Stimulated activated CD8-positive, alpha-beta memory T cell treated with anti-CD3 and anti-CD28 coated beads, Interleukin-7, amount 100 ng/mL, for 1 hour (primary cell): ENCODE measurements at places on chromosomes 7 and 10.

DNA sequence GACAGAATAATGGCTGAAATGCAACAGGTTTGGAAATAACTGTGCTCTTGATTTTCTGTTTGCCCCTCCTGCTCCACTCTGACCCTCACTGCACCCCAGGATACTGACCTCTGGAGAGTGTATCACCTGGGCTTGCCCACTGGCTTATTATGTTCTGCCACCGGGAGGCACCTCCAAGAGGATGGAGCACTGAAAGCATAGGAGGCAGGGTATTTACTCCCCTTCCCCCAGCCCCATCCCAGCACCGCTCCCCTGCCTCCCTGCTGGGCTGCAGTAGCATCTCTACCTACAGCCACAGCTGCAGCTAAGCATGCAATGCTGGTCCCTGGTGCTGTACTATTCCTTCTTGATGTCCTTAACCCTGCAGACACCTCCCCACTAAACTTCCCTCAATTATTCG, 26.4 kb downstream of the RAB11FIP2 start:
- no peak for DNase-seq

GRCh38 chr7:158863611-158864506, 7.5 kb downstream of the DYNC2I1 start:
- DNase-seq, result no peak

DNA sequence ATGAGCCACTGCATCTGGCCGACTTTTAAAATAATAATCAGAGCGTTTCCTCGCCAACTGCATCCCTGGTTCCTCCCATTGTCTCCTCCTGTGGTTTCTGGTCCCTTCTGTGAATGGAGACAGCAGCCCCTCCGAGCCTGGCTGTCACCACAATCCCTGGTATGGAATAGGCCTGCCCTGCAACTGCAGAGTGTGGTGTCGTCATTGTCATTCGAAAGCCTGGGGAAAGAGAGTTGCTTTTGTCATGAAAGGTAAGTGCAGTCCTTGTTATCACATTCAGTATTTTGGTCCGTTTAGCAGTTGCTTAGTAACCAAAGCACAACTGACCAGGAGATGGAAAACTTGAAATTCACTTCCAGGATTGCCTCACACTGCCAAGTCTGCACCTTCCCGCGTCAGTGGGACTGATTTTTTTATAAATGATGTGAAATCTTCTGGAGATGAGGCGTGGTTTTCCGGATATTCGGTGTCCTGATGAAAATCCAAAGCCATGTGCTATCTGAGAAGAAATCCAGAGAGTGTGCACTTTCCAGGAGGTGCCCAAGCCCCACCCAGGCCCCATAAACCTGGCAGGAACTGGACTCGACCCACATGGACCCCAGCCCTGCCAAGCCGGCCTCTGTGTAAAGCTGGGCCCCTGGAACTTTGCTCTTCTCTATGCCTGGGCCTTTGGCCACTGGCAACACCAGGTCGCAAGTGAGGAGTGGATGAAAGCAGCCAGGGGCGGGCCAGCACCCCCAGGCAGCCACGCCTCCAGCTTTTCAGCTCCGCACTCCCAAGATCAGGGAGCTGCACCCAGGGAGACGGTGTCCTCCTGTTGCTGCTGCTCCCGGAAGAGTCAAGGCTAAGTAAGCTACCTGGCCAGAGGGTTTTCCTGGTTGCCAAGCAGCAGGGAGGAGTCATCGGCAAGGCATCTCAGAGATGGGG, 133.7 kb upstream of the SH2B2 start:
- DNase-seq, result no peak

- no peak for DNase-seq
These were observed 464.3 kb upstream of the ADARB2 start for GRCh38 chr10:2201534-2202099.

GRCh38 chr7:25954395-25954794, 197.6 kb upstream of the NFE2L3 start:
- DNase-seq, result no peak

GRCh38 chr10:86524225-86524962, 2.8 kb upstream of the WAPL start:
- no peak for DNase-seq

- no peak for DNase-seq
These were observed 167.7 kb upstream of the SHH start for GRCh38 chr7:155979994-155980393.

GRCh38 chr7:110704225-110704624, 386.7 kb upstream of the LRRN3 start:
- no peak for DNase-seq

GRCh38 chr10:4671451-4672145, 154.4 kb upstream of the AKR1E2 start:
- DNase-seq, result no peak

DNA sequence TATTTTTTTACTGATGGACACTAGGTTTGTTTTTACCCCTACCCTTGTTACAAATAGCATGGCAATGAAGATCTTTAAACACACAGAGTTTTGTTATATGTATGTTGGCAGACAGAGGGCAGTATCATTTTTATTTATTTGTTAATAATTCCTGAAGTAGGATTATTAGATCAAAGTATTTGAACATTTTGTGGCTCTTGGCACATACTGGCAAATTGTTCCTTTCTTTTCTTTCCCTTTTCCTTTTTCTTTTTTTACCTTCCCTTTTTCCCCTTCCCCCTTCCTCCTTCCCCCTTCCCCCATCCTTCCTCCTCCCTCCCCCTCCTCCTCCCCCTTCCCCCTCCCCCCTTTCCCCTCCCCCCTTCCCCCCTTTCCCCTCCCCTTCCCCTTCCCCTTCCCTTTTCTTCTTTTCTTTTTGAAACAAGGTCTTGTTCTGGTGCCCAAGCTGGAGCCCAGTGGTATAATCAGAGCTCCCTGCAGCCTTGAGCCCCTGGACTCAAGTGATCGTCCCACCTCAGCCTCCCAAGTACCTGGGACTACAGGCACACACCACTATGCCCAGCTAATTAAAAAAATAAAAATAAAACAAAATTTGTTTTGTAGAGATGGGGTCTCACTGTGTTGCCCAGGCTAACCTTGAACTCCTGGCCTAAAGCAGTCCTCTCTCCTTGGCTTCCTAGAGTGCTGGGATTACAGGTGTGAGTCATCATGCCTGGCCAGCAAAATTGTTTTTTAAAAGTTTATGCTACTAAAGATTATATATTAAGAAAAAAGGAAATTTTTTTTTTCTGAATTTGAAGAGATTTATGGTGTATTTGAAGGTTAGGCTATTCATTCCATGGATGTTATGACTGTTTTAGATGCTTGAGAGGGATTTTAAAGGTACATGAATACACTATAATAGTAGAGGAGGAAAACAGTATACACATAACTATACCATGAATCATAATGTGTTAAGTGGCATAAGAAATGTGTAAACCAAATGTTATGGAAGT, 39.3 kb downstream of the SEPTIN7 start:
- no peak for DNase-seq

GRCh38 chr10:108049668-108050067, 885.2 kb upstream of the SORCS1 start:
- DNase-seq, result no peak

DNA sequence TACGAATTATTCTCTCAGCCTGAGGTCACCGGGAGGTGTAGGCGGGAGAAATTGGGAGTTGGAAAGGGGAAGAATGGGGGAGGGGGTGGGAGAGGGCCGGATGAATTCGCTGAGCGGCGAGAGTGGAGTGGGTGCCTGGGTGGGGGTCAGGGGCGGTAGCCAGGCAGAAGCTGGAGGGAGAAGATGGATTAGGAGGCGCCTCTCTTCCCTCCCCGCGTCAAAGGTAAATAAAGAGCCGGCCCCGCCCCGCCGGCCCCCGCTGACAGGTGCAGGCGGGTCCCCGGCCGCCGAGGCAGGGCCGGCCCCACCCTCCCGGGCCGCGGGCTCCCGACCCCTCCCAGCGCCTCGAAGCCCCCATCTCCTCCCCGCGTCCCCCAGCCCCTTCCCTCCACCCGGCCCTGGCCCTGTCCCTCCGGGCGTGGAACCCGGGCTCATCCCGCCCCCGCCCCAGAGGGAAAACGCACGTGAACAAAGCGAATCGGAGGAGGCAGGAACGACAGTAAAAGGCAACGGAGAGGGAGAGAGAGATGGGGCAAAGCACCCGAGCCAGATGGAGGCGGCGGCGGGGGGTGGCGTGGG, 872 bp downstream of the FAM131B start:
- DNase-seq, result no peak

DNA sequence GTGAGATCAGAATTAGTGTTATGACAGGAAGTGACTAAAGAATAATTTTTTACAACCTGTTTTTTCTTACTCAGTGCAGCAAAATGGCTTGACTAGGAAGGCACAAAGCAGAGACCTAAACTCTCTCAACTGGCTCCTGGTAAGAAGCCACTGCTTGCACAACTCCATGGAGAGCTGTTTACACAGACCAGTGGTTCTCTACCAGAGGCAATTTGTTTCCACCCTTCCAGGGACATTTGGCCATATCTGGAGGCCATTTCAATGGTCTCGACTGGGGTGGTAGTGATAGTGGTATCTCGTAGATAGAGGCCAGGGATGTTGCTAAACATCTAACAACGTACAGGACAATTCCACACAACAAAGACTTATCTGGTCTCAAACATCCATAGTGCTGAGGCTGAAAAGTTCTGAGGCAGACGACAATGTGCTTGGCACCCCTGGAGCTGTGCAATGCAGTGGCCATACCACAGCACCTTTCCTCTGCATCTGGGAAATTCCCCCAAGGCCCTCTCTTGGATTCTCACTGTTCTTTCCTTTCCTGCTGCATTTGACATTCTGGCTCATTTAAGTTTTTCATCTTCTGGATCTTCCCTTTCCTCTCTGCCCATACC, 105.4 kb upstream of the LAMB4 start:
- no peak for DNase-seq

DNA sequence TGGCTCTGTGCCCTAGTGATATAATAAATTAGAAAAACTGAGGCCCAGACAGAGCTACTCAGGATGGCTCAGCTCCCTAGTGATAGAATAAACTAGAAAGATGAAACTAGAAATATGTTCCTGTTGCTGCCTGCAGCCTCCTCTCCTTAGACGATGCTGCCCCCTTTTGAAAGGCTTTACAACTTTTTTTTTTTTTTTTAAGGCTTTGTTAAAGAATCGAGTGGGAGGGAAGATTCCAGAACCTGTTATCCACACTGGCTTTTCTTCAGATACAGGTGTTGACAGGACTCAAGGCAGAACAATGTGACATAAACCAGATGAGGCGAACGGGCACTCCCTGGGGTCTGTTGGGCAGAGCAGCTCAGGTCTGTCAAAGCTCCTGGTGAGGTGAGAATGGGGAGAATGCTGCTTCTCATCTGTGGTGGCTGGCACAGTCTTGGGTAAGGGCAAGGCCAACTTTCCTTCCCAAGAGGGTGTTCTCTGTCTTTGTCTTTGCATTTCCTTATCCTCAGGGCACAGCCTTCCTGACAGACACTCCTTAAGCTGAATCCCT, 175.1 kb downstream of the COBL start:
- DNase-seq, result no peak

DNA sequence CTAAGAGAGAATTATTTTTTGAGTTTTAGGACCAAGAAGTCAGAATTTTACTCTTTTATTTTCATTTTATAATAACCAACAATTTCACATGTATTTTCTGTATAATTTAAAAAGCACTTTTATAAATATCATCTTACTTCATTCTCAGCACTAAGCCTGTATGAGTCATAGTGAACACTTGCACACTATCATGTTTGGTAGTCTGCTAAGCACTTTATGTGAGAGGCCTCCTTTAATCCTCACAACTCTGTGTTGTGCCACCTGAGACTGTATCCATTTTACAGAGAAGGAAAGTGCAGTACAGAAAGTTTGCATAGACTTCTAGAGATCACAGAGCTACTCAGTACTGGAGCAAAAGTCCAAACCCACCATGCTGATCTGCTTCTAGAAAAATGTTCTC, 939.6 kb downstream of the NRG3 start:
- DNase-seq, result no peak

- DNase-seq, result no peak
These were observed 14.2 kb upstream of the PRKAR1B start for GRCh38 chr7:741191-741671.

GRCh38 chr10:128463991-128464760, 338.0 kb upstream of the MKI67 start:
- no peak for DNase-seq

DNA sequence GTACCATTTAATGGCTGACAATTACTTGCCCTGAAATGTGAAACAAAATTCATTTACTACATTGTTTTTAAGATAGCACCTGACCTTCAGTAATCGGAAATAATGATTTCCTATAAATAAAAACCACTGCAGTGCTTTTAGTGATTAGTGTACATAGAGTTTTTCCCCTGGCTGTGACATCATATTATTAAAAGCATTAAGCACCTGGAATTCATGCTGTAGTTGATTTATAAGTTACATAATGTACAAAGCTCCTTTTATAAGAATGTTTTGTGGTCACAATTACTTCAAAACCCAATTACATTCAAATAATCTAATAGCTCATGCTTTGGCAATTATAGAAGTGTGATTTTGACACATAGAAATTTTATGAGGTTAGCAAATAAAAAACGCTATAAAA, 44.3 kb upstream of the EIF4H start:
- DNase-seq, result no peak

GRCh38 chr7:68943786-68944185, 654.5 kb upstream of the AUTS2 start:
- no peak for DNase-seq

- no peak for DNase-seq
These were observed 69.5 kb downstream of the HIBADH start for GRCh38 chr7:27593226-27593625.
